ENCODE measurements at places on chromosomes 1 and 21.

- DNase-seq, result no peak
Observed at GRCh38 chr1:5908461-5909375, 83.5 kb downstream of the NPHP4 start.

DNA sequence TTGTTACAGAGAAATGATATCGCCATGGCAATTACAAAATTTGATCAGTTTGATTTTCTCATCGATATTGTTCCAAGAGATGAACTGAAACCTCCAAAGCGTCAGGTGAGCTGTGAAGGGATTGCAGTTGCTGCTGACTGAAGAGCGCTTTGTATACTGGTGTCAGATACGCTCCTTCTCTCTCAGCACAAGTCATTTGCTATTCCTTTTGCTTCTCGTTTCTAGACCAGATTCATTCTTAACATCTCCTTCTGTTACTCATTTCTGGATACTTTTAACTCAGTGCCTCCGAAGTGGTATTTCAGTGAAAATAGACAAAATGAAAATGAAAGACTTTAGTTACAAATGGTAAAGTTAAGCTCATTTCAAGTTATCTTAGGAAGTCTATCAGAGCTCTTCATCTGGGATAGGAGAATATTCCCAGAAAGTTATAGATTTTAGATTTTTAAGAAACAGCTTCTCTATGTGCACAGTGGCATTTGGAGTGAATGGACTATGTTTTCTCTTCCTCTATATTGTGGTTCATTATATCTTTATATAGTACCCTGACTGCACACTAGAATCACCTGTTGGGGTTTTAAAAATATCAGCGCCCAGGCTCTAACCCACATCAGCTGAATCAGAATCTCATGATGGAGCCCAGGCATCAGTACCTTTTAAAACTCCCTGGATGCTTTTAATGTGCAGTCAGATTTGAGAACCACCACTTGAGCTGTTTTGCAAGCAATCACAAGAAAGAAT is 30.3 kb upstream of the KCNQ4 start:
- no peak for DNase-seq

- DNase-seq, result no peak
Observed at GRCh38 chr1:36178471-36179219, 22.7 kb downstream of the MAP7D1 start.

DNA sequence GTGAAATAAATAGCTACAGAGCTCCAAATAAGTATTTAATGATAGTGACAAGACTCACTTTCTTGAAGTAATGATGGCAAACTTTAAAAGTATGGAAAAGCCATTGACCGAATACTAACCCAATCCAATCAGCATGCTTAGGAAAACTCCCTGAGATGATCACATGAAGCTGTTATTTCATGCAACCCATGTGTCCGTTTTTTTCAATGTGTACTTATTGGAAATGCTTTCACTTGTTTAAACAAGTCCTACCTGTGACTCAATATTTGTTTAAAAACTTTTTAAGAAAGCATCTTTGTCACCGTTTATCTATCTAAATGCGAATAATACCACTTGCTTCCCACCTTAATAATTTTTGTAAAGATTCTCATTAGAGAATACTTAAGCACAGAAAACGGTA is 185.8 kb downstream of the NRIP1 start:
- no peak for DNase-seq

DNA sequence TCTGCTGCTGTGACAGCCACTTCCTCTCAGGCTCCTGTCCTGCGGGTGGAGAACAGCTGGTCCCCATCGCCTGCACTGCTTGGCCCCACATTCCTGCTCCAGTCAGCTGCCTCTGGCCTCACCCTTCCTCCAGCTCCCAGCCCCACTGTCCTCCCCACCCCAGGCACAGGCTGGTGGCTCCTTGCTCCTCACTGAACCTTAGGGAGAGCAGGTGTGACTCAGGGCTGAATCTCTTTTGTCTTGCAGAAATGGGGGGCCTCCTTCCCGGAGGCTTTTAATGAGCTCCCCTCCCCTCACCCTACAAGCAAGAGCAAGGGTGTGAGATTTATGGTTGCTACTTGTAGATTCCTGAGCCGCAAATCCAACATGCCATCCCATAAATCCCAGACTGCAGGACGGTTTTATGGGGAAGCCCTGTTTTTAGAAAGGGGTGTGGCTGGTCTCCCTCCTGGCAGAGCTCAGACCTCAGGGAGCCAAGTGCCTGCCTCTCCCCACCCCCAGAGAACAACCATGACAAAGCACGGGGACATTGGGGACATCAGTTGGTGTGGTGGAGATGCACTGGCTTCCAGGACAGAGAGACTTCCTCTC is 15.2 kb downstream of the CDK18 start:
- DNase-seq, result peak; percentile 31

GRCh38 chr1:214665606-214666110 is 62.7 kb downstream of the CENPF start:
- no peak for DNase-seq

- no peak for DNase-seq
Observed at GRCh38 chr1:34713443-34713842, 41.4 kb upstream of the GJB5 start.

DNA sequence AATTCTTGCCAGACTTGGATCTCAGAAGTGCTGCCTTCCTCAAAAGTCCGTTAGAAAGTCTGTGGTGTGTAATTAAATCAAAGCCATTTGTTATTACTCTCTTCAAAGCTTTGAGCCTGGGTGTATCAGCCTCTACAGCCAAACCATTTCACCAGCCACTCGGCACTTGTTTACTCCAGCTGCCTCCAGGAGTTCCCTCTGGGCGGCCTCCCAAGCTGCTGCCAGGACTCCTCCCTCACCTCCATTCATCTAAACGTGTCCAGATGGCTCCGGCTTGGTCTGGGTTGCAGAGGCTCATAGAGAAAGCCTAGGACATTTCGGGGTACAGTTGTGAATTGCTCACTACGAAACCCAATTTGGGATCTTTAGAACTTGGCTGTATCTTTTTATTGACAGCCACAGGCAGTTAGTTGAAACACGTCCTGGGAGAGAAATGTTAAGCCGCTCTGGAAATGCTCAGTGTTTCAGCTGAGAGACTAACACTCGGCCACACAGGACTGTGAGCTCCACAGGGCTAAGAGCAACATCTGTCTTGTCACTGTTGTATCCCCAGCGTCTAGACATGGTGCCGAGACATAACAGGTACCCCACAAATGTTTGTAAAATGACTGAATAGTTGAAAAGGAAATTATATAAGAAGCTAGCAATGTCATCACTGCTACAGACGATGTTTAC is 116.9 kb upstream of the NGF start:
- peak; percentile 31 for DNase-seq

GRCh38 chr1:192235127-192235526 is 76.9 kb downstream of the RGS18 start:
- peak; percentile 6 for DNase-seq

DNA sequence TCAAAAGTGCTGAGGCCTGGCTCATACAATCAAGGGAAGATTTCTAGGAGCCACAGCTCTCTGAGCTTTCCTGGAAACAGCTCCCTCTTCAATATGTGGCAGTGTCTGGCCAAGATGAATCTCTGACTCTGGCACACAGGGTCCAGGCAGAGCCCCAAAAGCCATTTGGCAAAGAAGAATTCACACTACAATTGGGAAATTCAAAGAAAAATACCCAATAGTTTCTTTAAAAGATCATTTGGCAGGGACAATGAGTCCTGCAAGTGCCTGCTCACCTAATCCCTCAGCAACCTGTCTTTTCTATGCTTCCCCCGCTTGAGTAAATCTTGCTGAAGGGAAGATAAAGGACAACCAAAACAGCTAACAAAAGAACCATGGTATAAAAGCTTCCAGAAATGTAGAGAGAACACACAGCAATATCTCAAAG is 124.6 kb downstream of the TGFBR3 start:
- DNase-seq, result no peak

DNA sequence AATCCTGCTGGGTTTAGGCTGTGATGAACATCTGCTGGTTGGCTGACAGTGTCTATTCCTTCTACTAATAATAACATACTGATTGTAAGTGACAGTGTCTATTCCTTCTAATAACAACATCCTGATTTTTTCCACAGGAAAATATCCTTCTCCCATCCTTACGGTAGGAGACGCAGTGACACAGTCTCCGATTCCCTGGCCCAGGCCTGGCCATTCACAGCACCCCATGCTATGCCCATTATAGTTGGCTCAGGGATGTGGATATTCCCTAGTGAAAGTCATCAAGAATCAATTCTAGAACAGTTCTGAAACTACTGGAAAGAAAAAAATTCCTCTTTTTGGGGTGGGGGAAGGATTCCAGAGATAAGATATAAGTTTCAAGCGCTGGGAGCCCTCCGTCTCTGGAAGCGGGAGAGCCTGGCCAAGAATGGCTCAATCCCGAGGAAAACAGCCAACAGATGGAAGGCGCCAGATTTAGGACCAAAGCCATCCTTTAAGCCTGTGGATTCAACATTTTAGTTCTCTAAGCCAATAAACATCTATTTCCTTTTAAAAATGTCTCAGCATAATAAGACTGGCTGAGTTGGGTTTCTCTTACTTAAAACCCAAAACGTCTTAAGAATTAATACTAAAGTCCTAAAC is 88.6 kb downstream of the GPATCH2 start:
- DNase-seq, result peak; percentile 78

DNA sequence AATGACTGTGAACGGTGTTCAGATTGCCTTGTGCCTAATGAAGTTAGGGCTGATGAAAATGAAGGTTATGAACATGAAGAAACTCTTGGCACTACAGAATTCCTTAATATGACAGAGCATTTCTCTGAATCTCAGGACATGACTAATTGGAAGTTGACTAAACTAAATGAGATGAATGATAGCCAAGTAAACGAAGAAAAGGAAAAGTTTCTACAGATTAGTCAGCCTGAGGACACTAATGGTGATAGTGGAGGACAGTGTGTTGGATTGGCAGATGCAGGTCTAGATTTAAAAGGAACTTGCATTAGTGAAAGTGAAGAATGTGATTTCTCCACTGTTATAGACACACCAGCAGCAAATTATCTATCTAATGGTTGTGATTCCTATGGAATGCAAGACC is 96.6 kb downstream of the ZFYVE9 start:
- DNase-seq, result peak; percentile 32

GRCh38 chr1:61082311-61083012 is at the start of gene NFIA:
NFIA (plus strand) TSS chr1:61082561.
- peak; percentile 82 for DNase-seq

GRCh38 chr1:66943361-66943969 is 18.7 kb downstream of the MIER1 start:
- no peak for DNase-seq

GRCh38 chr1:169999761-170000160 is 74.7 kb downstream of the KIFAP3 start:
- no peak for DNase-seq

GRCh38 chr1:207344221-207344620 is 22.7 kb downstream of the CD55 start:
- no peak for DNase-seq

DNA sequence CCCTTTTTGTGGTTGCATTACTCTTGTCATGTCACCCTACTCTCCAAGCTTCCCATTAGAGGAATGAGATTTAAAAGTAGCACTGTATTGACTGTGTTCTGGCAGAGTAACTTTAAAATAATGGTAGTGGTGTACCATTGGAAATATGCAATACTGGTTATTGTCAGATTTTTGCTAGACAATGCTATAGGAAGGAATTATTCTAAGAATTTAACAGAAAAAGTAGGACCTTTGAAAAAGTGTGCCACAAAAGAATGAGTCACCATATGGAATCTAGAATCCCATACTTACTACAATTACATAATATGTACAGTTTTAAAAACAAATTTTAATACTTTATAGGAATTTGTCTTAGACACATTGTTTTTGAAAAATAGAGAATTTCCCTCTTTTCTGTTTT is 13.8 kb downstream of the MIER1 start:
- DNase-seq, result peak; percentile 73

DNA sequence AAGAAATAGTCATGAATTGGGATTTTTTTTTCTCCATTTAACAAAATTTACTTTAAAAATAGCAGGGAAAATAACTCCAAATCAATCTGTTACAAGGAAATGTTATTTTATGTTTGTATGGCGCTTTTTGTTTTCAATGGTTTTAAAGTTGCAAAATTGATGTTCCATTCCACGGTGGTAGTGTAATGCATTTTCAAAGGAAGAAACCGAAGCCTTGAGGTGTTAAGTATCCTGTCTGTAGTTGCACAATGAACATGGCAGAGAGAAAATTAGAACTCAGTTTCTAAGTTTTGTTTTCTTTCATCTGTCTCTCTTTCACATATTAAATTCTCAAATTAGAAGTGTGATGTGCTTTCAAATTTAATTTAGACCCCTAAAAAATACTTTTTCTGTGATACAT is 841.8 kb downstream of the USP25 start:
- no peak for DNase-seq

Data from cardiac fibroblast (primary cell).